ENCODE measurements at places on chromosomes 6 and 20.

GRCh38 chr6:70221715-70222438 is 81.0 kb downstream of the COL9A1 start:
- no peak for DNase-seq

- no peak for DNase-seq
Measured at GRCh38 chr6:41634657-41635056, 3.6 kb upstream of the MDFI start.

DNA sequence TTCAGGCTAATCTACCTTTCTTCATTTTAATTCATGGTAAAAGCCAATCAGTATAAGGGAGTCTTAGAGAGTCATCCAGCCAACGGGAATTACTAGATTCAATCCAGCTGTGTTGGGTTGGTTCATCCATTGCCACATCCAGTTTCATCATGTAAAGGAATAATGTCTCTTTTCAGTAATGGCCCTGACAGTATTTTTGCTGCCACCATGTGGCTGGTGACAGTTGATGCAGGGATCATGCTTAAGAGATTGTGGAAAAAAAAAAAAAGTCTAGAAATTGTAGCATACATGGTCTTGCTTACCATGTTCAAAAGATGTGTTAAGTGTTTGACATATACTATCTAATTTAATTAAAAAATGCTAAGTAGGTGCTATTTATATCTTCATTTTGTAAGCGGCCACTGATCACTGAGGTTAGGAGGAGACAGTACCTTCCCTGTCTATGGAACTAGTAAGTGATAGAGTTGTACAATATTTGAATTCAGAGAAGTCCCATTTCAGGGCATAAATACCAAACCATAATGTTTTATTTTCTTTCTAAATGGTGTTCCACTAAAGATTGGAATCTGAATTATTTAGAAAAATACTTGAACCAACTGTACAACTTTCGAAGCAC is 135.9 kb downstream of the KHDRBS2 start:
- DNase-seq, result peak; percentile 49

- no peak for DNase-seq
Measured at GRCh38 chr20:64121586-64121985, 14.2 kb upstream of the NPBWR2 start.

DNA sequence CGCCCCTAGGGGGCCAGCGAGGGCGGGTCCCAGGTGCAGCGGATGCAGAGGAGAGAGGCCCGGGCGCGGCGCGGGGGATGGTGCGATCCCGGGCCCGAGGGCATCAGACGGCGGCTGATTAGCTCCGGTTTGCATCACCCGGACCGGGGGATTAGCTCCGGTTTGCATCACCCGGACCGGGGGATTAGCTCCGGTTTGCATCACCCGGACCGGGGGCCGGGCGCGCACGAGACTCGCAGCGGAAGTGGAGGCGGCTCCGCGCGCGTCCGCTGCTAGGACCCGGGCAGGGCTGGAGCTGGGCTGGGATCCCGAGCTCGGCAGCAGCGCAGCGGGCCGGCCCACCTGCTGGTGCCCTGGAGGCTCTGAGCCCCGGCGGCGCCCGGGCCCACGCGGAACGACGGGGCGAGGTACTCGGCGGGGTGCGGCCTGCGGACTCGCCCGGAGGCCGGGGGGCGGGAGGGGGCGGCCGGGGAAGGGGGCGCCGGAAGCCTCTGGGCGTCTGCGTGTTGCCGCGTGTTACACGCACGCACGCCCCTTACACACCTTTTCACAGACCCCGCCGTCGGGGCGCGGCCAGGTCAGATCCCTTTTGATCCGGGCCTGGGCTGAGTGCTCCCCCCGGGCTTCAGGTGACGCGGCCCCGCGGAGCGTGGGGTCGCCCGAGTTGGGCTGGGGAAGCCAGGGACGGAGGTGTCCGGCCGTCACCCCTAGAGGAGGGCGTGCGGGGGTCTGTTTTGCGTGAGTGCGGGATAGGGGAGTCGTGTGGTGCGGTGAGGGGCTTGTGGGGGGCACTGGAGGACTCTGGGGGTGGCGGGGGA is 412 bp downstream of the TRIB3 start:
- peak; percentile 83 for DNase-seq

GRCh38 chr6:117506907-117507306 is 24.4 kb downstream of the DCBLD1 start:
- DNase-seq, result no peak

- DNase-seq, result no peak
Measured at GRCh38 chr6:128648022-128648598, 127.7 kb upstream of the PTPRK start.

GRCh38 chr6:63097222-63097621 is 114.0 kb upstream of the FKBP1C start:
- DNase-seq, result no peak

DNA sequence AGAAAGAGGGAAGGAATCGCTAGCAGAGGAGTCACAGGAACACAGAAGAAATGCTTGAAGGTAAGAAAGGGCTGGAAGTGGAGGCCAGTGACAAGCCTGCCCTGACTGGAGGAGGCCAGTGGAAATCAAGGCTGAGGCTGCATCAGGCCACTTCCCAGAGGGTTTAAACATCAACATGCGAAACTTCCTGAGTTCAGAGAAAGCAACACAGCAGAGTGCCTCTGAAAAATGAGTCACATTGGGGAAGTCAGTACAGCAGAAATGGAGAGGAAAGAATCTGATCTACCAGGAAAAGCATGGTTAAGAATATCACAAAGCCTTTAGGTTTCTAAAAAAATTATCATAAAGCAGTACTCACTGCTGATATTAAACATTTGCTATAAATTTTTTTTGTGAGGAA is 23.3 kb downstream of the NAPB start:
- DNase-seq, result peak; percentile 71

- DNase-seq, result no peak
Measured at GRCh38 chr20:32528171-32528891, 56.8 kb downstream of the NOL4L start.

DNA sequence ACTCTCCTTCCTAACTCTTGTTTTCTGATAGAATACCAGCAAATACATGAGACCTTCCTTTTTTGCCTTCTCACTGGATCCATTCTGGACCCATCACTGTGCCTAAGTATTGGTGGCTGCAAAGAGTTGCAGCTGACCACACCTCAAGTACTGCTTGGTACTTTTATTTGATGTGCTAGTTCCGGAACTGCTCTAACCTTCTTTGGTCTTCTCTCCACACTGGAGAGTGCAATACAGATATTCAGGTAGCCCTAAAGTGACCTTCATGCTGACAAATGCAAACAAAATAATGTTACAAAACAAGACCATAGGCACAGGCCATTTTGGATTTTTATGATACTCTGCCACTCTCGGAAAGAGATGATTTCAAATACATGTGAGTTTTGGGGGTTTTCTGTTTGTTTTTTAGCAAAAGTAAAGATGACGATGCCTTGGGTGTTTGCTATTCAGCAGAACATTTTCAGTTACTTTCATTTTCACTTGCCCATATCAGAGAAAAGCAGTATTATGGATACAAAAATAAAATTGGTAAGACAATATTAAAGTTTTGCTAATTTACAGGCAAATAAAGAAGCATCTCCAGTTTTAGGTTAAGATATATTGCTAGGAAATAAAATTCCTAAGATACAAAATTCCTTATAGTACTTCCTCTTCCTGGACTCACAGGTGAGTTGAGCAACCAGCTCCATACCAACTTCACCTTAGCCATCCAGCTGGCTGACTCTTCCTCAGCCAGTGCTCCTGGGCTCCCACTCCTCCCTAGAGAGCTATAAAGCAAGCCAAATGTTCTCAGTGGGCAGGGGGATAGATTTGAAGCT is 42.0 kb downstream of the PTPRK start:
- DNase-seq, result no peak

DNA sequence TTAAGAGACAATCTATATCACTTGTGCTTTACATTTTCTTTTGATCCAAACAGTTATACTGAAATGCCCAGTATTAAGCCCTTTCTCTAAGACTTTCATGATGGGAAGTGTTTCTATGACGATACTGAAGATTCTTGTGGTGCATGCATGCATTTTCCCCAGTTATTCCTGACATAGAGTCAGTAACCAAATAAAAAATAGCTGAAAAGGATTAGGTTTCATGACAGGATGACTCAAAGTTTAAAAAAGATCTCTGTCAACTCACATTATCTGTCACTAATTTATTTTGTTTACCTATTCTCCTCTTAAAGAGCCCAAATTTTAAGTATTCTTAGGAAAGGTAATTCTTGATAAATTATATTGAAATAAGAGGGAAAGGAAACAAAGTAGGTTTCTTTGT is 98.4 kb downstream of the SESN1 start:
- DNase-seq, result no peak

DNA sequence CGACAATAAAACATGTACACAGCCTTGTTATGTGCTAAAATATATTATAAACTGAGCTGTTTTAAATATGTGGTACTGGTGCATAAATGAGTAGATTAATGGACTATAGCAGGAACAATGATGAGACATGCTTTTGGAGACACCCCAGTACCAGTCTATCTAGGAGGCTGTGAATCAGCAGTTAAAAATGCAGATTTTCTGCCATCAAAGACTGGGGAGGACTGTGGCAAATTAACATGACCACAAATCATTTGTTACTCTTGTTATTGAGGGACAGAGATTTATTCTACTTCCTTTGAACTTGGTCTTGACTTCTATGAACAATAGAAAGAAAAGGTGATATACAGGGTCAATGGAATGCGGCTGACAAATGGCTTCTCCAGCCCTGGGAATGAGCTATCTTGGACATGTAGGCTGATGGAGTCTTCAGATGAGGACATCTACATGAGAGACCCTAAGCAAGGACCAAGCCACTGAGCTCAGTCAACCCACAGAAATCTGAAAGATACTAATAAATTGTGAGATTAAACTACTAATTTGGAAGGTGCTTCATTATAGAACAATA is 551.7 kb upstream of the GJE1 start:
- peak; percentile 77 for DNase-seq

- no peak for DNase-seq
Measured at GRCh38 chr6:129507846-129508245, 202.1 kb downstream of the ARHGAP18 start.

DNA sequence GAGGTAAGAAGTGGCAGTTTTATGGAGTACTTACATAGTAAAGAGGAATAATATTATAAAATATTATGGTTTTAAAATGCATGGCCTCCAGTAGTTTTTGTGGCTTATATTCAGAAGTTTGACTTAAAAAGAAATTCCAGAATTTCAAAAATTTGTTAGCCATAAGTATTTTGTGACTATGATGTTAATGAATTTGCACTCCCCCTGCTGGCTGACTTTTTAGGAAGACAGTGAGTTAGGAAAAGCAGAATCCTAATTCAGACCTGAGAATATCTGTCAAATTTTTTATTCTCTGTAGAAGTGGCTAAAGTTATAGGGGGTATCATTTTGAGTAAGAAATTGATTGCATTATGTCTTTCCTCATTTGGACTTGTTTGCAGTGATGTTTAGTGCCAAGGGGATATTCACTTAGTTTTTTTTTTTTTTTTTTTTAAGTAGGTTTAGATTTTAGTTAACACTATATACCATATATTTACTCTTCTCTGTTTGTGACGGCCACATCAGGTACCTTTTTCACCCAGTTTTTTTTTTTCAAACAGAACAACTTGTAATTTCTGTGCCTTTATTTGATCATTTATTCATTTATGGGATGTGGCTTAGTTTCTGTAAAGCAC is 40.8 kb downstream of the ZFAND3 start:
- peak; percentile 41 for DNase-seq

GRCh38 chr20:13873831-13874230 is 89.0 kb downstream of the NDUFAF5 start:
- no peak for DNase-seq

GRCh38 chr6:39553860-39554802 is 171.1 kb downstream of the KIF6 start:
- DNase-seq, result no peak

- peak; percentile 76 for DNase-seq
Measured at GRCh38 chr6:166257911-166258318, 50.3 kb downstream of the PRR18 start.

GRCh38 chr6:104617591-104617990 is 242.1 kb downstream of the HACE1 start:
- no peak for DNase-seq

DNA sequence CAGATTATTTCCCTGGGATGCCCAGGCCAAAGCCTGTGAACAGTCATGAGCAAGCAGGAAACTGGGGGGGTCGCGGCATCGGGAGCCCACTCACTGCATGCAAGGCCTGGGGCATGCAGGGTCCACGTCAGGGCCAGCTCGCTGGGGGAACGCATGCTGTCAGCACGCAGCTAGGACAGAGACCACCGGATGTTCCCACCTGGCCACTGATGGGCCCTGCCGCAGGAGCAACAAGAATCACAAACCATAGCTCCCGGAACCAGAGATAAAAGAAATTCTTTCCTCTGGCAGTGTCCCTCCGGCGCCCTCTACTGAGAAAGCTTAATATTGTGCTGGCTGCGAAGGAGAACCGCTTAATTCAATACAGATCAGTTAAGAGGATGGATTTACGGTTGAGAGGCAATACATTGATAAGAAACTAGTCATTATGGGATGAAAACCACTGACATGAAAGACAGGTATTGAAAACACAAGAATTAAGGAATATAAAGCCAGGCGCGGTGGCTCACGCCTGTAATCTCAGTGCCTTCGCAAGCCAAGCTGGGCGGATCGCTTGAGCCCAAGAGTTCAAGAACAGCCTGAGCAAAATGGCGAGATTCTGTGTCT is 32.6 kb downstream of the C6orf15 start:
- peak; percentile 75 for DNase-seq

DNA sequence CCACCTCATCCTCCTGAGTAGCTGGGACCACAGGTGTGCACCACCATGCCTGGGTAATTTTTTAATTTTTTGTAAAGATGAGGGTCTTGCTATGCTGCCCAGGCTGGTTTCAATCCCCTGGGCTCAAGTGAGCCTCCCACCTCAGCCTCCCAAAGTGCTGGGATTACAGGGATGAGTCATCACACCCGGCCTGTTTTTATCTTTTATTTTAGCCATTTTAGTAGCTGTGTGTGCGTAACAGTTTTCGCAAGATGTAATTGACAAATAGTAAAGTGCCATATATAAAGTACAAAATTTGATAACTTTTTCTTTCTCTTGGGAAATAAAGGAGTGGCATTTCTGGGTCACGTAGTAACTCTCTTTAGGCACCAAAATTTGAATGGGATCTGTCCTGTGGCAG is 21.4 kb downstream of the SNAI1 start:
- no peak for DNase-seq
